GM13977 (cell line): ENCODE measurements at places on chromosomes 6 and 20.

GRCh38 chr20:953742-954141 lies 37.6 kb upstream of the ANGPT4 start:
- no peak for DNase-seq

DNA sequence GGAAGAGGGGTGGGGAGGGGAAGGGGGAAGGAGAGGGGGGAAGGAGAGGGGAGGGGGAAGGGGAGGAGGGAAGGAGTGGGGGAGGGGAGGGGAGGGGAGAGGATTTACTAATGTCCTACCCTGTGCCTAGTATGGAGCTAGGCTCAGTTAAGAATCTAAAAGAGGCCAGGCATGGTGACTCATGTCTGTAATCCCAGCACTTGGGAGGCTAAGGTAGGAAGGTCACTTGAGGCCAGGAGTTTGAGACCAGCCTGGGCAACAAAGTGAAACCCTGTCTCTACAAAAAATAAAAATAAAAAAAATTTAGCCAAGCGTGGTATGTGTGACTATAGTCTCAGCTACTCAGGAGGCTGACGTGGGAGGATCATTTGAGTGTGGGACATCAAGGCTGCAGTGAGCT lies 13.0 kb downstream of the UBE2J1 start:
- no peak for DNase-seq

DNA sequence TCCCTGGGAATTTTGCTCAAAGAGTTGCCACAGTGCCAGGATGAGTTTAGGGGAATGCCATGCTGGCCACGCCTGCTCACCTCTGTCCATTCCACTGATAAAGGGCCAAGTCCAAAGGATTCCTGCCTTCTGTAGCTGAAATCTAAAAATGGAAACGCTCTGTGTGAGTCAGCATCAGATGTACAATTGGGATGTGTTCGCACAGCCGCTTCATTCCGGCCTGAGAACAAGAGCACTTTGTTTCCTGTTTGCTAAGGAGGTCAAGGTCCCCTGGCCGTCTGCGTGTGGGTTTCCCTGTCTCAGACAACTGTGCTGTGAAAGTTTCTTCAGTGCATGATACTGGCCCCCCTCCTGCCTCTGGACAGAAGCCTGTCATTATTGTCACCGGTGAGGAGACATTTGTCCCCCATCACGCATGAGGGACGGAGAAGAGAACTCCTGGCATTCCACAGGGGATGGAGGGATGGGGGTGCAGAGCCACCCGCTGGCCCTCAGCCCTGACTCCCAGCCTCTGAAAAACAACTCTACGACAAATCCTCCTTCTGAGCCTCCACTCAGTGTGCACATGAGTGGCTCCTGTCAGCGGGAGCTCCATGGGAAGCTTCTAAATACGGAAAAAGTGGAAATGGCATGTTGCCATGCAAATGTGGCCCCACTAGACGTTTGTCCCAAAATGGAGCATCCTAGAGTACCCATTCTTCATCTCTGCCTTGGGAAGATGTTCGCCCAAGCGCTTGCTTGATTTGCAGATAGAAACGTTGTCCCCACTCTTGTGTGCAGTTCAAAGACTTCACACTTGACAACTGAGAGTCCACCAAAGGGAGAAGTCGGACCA lies 143.5 kb upstream of the AFDN start:
- no peak for DNase-seq

DNA sequence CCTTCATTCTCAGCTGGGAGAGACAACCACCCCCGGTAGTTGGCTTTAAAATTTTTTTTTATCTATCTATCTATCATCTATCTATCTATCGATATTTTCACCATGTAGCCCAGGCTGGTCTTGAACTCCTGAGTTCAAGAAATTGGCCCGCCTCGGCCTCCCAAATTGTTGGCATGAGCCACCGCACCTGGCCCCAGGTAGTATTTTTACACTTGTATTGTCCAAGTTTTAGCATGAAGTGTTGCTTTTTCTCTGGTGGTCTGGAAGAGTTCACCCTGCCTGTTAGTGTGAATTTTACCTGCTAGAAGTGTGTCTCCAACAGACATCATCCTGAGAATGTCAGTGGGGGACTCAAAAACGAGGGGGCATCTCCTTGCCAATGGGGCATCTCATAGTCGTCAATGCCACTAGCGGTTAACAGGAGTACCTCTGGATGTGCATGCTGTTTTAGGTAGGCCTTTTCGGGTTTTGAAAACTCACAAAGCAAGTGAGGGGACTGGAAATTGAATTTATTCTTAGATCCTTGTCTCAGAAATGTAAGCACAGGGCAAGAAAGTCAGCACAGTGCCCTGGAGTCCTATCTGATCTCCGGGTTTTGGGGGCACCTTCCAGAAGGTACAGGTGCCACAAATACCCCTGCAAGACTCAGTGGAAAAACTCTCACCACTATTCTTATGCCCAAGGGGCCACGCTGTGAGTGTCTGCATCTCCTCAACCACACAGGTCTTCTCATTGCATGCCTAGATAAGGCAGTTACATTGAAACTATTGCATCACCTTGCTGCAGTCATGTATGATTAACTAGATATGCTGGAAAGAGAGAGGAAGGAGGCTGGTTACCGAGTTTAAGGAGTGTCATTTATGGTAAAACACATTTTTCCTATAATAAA lies 37.1 kb downstream of the TNFAIP3 start:
- DNase-seq, result peak; percentile 26

GRCh38 chr20:9977629-9978028 lies 57.2 kb upstream of the ANKEF1 start:
- DNase-seq, result no peak

DNA sequence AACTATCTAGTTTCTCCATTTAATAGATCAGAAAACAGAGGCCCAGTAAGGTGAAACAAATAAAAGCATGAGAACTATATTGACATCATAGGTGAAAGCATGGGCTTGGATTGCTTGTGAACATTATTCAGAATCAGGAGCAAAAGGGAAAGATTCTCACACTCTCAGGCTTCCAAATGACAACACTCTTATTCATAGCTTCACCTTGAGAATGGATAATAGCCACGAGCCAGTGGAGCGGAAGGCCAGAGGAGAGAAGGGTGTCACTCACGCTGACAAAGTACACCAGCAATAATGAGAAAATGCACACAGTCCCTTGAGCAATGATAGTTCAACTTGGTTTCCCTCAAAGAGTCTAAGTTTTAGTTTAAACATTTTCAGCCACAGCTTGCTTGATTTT lies 339.0 kb downstream of the TPBG start:
- DNase-seq, result no peak

GRCh38 chr6:13419422-13420195 lies 67.8 kb downstream of the GFOD1 start:
- DNase-seq, result no peak

- DNase-seq, result no peak
Measured at GRCh38 chr20:61750093-61750492, 315.6 kb downstream of the TAF4 start.

GRCh38 chr6:84718038-84718955 lies 46.1 kb downstream of the TBX18 start:
- DNase-seq, result no peak

DNA sequence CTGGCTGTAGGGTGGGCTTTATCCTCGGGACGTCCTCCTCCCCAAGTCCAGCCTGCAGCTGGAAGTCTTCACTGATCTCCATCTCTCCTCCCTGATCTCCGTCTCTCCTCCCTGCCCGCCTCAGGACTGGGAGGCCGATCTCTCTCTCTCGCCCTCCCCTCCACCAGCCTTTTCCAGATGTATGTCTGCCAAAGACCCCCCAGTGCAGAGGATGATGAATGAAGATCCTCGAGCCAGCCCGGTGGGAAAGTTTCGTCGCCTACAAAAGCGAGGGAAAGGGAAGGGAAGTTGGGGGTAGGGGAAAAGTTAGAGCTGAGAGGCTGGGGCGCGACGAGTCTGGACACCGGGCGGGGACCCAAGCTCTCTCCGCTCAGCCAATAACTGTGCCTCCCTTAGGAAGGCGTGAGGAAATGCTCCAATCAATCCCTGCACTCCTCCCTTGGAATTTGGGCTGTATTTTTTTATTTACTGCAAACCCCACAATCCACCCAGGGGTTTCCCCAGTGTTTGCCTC lies 595 bp upstream of the SRF start:
- no peak for DNase-seq

DNA sequence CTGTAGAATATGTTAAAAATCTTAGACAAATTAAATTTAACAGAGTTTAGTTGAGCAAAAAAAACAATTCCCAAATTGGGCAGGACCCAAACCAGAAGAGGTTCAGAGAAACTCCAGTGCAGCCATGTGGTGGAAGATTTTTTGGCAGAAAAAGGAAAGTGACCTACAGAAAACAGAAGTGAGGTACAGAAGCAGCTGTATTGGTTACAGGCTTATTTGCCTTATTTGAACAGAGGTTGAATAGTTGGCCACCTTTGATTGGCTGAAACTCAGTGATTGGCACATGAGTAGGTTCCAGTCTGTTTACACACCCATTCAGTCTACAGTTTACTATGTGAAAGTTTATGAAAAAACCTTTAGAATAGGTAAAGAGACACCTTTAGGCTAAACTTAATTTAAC lies 110.9 kb upstream of the LAMP5 start:
- no peak for DNase-seq

DNA sequence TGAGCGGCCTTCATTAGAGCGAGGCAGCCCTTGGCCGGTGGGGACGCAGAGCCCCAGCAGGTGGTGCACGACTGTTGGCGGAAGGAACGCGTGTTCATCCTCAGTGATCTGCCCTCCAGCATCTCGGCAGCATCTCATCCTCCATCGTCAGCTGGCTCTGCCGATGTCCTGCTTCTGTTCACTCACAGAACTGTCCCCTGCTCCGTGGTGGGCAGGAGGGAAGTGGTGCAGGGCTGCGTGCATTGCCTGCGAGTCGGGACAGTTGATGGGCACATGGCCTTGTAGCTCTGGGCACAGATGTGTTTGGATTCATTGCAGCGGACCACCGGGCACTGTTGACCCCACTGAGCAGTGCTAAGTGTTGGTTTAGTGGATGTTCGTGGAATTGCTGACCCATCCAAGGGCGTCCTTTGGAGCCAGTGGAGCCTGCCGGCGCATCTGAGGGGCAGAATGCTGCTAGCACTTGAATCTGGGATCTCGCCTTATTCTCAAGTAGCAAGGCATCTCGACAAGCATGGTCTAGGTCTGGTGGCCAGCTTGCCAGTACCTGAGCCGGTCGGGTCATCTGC lies 6.7 kb upstream of the SLC17A9 start:
- no peak for DNase-seq

GRCh38 chr6:109740787-109741186 lies 49.7 kb downstream of the FIG4 start:
- no peak for DNase-seq

DNA sequence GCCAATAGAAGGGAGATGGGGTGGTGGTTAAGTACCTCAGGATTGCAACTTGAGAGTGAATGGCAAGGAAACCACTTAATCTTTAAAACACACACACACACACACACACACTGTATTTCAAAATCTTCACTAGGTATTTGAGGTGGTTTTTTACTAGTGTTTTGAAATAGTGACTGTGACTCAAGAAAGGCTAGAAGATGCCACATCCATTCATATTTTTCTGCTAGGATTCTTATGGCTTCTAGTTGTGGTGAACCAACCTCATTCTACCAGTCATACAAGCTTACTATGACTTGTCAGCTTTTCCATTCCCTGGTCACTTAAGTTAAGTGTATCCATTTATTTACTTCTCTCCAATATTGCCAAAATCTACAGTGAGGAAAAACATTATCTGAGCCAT lies 519.4 kb upstream of the JAG1 start:
- no peak for DNase-seq

- DNase-seq, result no peak
Measured at GRCh38 chr6:148974351-148974750, 227.5 kb downstream of the UST start.

- DNase-seq, result no peak
Measured at GRCh38 chr20:20755674-20756319, 43.4 kb upstream of the RALGAPA2 start.

DNA sequence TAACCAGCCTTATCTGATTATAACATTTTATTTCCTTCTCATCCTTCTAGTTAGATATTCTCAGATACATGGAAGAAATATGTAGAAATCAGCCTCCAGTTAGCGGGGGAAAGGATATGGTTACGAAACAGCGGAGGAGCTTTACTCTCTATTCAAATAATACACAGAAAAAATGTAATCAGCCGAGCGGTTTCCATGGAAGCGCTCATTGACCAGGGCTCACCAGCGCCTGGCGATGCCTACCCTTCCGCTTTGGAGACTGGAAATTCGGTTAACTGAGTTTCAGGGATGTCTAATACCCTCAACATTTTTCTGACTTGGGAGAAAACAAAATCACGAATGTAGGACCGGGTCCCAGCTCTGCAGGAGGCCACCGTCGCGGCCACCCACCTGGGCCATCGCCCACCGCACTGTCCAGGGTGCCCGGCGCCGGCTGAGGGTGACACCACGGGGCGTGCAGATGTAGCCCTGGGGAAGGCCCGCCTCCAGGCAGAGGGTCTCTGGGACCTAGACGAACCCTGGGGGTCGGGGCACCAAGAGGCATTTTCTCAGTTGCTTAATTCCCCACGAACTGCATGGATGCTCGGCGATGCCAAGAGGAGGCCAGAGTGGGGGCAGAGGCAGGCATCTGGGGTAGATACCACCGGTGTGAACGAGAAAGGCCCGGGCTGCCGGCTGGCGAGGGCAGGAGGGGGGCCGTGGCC lies 1.7 kb downstream of the PRR18 start:
- DNase-seq, result no peak

DNA sequence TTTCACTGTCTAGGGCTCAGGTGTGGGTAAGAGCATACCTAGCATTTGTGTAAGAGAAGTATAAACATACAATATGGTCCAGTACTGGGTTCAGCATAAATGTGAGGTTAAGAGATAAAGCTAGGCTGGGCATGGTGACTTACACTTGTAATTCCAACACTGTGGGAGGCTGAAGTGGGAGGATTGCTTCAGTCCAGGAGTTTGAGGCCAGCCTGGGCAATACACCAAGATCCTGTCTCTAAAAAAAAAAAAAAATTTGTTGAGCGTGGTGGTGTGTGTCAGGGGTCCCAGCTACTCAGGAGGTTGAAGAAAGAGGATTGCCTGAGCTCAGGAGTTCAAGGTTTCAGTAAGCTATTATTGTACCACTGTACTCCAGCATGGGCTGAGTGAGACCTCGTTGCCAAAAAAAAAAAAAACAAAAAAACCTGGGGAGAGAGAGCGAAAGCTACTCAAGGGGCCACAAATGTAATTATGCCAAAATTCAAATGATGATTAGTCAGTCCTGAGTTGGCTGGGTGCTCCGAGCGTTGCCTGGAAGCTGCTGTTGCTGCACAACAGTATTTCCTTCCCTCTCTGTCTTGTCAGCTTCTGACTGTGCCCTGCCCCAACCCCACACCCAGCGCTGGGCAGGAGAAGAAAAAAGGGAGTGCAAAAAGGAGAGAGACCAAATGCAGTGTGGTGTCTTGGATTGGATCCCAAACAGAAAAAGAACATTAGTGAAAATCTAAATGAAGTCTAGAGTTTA lies 24.0 kb downstream of the CMTR1 start:
- no peak for DNase-seq

- no peak for DNase-seq
Measured at GRCh38 chr6:56808871-56809359, 146.0 kb upstream of the BEND6 start.

GRCh38 chr6:105646391-105646867 lies 243.5 kb upstream of the PREP start:
- peak; percentile 61 for DNase-seq

GRCh38 chr6:73074175-73074574 lies 151.1 kb downstream of the KHDC1L start:
- DNase-seq, result no peak

GRCh38 chr20:50717974-50718761 lies 13.2 kb upstream of the PARD6B start:
- DNase-seq, result no peak

- no peak for DNase-seq
Measured at GRCh38 chr20:46240065-46240464, 68.2 kb downstream of the CDH22 start.
